ENCODE measurements at places on chromosomes 13 and 19.

- no peak for DNase-seq
Observed at GRCh38 chr19:51743405-51743804, 8.3 kb downstream of the FPR1 start.

DNA sequence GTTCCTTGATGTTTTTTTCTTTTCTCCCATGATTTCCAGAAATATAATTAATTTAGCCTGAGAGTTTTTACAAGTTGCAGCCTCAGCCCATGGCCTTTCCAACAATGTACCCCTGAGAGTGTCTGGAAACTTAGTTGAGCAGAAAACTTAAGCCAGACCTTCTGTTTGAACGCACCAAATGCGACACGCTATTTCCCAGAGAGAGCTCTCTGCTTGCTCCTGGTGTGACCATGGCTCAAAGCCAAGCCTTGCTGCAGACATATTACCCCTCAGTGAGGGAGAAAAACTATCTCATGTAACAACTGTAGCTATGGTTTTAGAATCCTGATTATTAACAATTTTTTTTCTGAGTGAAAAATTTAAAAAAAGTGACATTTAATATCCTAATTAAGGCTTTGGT is 1204.5 kb upstream of the SLC10A2 start:
- no peak for DNase-seq

- DNase-seq, result no peak
Observed at GRCh38 chr13:109938255-109938936, 152.0 kb upstream of the IRS2 start.

DNA sequence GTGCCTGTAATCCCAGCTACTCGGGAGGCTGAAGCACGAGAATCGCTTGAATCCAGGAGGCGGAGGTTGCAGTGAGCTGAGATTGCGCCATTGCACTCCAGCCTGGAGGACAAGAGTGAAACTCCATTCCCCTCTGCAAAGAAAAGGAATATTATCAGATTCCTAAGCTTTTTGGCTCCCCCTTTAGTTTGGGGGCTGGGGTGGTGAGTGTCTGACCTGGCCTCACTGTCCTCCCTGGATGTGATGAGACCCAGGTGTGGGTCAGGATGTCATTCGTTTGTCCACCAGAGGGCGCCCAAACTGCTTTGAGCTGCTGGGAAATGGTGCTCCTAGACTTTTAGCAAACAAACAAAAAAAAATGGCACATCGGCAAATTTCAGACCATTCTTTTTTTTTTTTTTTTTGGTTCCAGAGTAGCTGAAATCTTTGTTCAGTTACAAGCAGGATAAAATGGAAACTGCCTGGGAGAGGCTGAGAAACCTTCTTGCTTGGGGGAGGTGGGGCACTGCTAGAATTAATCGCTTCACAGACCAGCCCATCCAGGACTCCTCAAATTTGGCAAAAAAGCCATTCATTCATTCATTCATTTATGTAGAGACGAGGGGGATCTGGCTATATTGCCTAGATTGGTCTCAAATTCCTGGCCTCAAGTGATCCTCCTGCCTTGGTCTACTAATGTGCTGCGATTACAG is 29.4 kb downstream of the SPC24 start:
- peak; percentile 64 for DNase-seq

- DNase-seq, result no peak
Observed at GRCh38 chr13:60925686-60926085, 490.0 kb downstream of the PCDH20 start.

- DNase-seq, result no peak
Observed at GRCh38 chr19:31064491-31064890, 284.7 kb downstream of the TSHZ3 start.

DNA sequence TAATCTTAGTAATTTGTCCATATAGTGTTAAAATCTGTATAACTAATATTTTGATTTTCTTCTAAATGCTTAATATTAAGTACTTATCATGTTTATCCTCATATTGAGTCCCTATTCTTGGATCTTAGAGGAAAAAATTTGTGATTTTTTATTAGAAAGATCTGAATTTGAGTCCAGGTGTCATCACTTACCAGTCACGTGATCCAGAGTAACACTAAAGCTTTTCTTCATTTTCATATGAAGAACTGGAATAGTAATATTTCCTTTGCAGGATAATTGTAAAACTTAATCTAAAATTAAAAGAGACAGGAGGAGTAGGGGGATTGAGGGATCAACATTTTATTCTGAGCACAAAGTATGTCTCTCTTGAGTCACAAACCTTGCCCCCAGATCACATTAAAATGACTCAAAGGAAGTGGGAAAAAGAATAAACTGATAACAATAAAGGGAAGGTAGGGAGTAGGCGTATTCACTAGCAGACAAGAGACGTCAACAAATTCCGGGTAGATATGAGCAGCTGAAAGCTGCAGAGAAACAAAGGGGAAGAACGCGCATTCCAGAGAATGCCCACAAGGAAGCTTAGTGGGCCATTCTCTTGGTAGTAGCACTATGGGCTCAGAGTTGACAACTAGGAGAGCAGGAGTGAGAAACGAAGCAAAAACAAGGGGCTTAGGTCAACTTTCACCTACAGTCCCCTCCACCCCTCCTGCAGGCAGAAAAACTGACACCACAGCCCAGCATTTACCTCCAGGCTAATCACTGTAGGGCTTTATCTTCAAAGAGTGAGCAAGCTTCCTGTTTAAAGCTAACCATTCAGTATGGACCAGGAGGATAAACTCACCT is 123.1 kb downstream of the SPRY2 start:
- no peak for DNase-seq

DNA sequence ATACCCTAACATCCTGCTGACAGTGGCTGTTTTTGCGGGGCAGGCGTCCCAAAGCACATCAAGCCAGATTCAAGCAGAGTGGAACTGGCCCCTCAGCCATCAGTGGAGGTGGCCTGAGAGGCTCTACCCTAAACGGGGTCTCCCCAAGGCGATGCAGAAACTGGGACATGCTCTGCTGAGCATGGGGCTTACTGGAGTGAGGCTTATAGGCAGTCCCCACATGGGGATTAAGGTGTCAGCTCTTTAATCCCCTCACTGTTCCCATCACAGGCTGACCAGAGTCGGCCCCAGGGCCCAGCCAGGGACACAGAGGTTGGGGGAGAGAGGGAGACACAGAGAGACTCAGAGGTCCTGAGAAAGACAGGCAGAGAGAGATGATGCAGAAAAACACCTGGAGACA is 17.0 kb downstream of the CYP2F1 start:
- no peak for DNase-seq

GRCh38 chr13:88217883-88218282 is 546.7 kb downstream of the SLITRK5 start:
- no peak for DNase-seq

- DNase-seq, result no peak
Observed at GRCh38 chr19:35037716-35038622, 3.6 kb upstream of the HPN start.

DNA sequence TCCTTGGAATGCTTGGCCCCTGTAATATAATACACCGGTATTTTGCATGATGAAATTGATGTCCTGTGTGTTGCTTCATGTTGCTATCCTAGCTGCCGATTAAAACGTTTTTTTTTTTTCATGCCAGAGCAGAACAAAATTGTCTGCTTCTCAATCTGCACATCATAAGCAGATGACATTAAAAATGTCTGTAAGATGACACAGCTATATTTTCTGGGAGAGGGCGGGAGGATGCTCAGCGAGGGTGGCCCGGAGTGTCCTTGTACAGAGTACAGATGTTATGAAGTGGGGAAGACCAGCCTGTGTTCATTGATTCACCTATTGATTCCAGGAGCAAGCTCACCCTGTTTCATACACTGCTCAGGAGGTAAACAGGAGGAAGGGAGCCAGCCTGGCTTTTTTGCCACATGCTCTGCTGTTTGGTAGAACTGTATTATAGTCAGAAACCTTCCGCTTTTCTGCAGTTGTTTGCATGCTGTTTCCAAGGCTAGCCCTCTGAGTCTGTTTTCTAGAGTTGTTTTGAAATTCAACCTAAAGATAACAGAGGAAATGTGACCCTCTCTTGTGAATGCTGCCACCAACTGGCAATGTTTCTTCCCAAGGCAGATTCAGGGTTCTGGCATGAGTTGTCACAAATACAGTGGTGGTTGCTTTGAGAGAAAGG is 4.7 kb upstream of the IRS2 start:
- no peak for DNase-seq

DNA sequence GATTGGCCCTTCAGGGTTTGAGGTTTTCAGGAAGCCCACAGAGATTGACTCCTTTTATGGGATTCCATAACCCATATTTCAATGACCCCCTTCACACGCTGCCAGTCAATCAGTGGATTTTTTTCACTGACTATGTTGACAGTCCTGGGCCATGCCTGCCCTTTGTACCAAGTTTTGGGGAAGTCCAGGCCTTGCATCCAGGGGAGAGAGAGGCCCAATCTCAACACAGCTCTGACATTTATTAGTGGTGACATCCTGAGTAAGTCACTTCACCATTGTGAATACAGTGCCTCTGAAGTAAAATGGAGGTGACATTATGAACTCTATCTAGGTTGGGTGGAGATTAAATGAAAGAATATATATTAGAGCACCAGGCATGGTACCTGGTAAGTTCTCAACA is 181.1 kb downstream of the NUFIP1 start:
- DNase-seq, result no peak

- no peak for DNase-seq
Observed at GRCh38 chr19:46179076-46179759, 31.2 kb downstream of the IGFL2 start.

DNA sequence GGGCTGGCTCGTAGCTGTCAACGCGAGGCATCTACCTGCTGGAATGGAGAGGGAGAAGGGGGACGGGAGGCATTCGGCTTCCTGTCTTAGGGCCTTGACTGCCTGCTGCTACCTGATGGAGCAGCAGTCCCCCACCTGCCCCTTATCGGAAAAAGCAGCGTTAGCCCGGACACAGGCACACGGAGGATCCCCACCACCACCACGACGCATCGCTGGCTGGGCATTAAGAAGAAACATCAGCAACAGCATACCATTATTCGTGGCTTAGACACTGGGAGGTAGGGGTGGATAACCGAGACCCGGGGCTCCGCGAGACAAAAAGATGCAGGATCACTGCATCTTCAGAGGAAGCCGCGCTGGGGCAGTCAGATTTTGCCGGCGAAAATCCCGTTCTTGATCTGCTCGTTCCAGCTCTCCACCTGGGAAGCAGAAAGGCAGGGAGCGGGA is 1.1 kb downstream of the COX6B2 start:
- DNase-seq, result no peak

- no peak for DNase-seq
Observed at GRCh38 chr19:14354445-14354844, 26.8 kb upstream of the ADGRE5 start.

DNA sequence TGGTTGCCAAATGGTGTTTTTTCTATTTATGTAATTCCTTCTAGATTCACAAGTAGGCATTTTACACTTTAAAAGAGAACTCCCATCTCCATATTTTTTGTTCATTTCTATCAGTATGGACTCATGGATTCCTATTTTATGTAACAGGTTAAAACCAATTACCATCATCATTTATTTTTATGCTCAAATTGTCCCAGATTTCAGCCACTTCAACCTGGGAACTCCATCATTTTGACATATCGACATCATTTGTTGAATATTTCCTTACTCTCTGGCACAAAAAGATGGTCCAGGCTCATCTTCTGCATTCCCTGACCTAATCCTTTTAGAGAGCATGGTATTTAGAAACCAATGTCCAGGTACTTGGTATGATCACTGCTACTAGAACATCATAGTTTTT is 79.9 kb downstream of the VWA8 start:
- no peak for DNase-seq

DNA sequence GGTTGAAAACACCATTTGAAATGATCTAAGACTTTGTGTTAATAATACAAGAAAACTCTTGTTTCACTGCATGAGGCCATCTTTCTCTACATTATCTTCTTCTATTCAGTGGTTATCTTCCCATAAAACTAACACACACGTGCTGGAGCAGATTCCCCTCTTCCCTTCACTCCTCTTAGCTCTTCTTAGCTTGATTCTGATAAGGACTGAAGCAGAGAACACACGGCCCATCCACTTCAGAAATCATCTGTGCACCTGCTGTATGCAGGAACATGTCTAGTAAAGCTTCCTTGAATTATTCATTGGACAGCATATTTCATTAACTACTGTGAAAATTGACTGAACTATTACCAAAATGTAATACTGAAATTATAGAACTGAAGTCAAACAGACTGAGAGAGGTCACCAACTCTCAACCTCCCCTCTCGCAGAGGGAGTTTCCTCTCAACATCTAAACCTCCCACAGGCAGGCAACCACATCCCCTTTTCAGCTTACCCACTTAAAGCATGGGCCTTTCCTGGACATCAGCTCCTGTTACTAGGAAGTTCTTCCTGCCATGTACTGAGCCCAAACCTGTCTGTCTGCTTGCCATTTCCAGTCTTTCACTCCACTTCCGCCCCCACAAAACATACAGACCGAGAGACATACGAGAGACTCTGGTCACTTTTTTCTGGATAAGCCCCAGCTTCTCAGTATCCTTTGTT is 113.9 kb downstream of the CRYL1 start:
- peak; percentile 9 for DNase-seq

Data from naive B cell (primary cell).